OCI-M1 (cell line): ENCODE measurements at places on chromosomes 5 and 9.

DNA sequence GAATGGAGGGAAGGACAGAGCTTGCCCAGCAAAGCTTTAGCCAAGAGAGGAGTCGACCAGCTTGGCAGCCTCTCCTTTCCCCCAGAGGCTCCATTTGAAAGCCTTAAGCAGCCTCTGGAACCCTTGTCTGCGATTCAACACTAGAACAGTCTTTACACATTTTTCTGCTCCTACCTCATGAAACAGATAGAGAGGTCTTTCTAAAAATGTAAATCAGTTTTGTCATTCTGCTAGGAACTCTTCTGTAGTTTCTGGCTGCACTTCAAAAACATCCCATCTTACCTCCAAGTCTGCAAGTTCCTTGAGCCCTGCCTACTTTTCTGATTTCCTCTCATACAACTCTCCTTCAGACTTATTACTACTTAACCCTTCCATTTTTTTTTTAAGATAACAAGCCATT lies 70.1 kb downstream of the PDE4D start:
- no peak for DNase-seq

- DNase-seq: no peak
Measured at GRCh38 chr5:7274203-7274602, 121.7 kb upstream of the ADCY2 start.

DNA sequence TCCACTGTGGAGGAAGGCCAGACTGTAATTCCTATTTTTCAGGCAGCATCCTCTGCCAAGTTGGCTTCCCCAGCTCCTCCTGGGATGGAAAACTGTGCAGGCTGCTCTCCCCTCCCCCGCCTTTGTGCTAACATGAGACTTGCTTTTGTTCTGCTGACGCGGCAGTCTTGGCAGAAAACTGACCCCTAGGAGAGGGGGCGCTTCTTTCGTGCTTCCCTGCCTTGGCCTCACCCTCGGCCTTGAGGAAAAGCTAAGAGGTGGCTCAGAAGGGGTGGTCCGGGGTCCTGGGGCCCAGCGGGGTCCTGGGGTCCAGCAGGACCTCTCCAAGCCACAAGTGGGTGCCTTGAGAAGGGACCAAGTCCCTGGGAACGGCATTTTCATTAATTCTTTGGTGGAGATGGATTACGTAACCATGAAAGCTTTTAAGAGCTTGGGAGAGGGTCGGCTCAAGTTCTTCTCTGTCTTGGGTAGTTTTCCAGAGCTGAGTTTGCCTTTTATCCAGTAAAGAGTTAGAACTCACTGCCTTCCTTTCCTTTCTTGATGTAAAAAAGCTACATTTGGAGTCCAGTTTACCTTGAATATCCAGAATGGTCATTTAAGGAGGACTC lies 51.0 kb downstream of the SH3PXD2B start:
- no peak for DNase-seq

DNA sequence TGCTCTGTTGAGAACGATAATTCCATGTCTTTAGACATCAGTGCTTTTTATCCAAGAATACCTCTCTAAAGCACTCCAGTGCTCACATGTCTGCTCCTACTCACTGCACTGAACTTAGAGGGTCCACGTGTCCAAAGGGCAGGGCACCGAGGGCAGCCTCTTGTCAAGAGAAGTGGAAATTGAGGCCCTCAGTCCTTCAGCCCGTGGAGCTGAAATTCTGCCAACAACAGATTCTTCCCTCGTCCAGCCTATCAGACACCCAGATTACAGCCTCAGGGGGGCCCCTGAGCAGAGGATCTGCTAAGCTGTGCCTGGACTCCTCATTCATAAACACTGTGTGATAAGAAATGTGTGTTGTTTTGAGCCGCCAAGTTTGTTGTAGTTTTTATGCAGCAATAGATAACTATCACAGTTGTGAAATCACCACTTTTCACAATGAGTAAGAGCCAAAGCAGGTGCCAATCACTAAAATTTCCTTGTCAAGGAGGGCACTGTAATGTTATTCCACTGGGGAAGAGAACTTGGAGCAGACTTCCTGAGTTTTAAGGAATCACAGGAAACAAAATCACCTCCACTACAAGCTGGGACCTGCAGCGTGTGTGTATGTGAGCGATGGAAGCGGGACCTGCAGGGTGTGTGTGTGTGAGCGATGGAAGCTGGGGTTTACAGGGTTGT lies 58.8 kb upstream of the IGFBPL1 start:
- no peak for DNase-seq

DNA sequence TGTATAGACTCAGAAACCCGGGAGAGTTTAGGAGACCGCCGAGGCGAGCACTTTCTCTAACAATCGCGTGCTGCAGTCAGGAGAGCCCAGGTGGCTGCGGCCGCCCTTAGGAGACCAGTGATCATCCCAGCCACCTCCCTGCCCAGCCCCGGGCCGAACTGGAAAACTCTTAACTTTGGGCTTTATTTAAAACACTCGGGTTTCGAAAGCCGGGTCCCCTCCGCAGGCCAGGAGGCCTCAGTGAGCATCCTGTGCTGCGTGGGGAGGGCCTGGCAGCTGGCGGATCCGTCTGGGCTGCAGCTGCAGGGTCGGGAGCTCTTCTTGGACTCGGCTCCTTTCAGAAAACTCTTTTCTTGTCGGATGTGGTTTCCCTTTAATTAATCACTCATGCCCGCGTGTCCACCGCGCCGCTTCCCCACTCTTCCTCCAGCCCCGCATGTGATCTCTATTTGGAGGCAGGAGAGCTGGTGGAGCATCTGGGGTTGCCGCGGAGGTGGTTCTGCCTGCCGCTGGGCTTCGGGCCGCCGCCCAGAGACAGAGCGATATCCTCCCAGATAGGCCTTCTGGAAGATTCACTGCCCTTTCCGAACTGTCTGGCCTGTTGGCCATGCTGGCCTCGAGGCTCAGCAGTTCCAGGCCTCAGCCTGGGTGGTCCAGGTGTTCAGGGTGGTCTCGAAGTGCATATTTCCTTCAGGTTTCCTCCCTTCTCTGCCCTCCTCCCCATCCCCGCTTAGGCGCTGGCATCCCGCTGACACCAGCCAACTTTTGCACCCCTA lies 59.5 kb downstream of the TMEM174 start:
- no peak for DNase-seq

- no peak for DNase-seq
Measured at GRCh38 chr9:27924502-27924901, 351.2 kb upstream of the C9orf72 start.

DNA sequence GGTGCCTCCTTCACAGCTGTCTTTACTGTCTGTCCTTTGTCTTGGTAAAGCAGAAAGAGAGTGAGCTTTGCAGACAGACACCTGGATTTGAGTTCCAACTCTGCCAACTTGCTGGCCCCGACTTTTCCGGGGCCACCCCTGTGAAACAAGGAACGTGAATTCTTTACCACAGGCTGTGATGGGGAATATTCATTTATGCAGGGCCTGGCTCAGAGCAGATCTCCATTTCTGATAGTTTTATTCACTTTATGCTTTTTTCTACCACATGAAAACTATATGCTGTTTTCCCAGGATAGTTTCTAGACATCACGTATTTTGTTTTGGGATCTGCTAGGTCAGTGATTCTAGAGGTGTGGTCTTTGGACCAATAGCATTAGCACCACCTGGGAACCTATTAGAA lies 211.8 kb downstream of the GRIA1 start:
- DNase-seq: no peak

DNA sequence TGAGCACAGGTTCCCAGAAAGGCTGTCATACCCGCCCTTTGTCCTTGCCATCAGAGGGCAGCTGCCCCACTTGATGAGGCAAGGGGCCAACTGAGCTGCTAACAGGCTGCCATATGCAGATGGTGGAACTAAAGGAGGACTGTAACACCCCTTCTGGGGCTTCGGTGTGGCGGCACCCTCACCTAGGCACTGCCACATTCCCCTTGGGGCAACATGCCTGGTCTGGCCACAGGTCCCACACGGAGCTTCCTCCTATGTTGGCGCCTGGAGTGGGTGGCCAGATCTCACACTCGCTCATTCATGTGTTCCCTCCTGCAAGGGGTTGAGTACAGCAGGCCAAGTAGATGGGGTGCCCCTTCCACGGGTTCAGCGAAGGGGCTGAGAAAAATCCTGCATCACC lies 777.4 kb upstream of the CHD1 start:
- no peak for DNase-seq

- DNase-seq: peak; percentile 49
Measured at GRCh38 chr5:160269017-160269416, 39.7 kb downstream of the FABP6 start.

DNA sequence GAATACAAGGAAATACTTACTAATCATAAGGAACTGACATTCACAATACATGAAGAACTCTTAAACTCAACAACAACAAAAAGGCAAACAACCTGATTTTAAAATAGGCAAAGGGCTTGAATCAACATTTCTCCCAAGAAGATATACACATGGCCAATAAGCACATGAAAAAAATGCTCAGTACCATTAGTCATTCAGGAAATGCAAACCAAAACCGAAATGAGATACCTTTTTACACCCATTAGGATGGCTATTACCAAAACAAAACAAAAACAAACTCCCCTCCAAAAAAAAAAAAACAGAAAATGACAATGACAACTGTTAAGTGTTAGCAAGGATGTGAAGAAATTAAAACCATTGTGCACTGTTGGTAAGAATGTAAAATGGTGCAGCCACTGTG lies 104.1 kb upstream of the ZNF462 start:
- DNase-seq: no peak

GRCh38 chr9:21579247-21579671 lies 97.1 kb upstream of the IFNE start:
- DNase-seq: peak; percentile 24

- no peak for DNase-seq
Measured at GRCh38 chr9:115520646-115521045, 402.7 kb upstream of the TNC start.

DNA sequence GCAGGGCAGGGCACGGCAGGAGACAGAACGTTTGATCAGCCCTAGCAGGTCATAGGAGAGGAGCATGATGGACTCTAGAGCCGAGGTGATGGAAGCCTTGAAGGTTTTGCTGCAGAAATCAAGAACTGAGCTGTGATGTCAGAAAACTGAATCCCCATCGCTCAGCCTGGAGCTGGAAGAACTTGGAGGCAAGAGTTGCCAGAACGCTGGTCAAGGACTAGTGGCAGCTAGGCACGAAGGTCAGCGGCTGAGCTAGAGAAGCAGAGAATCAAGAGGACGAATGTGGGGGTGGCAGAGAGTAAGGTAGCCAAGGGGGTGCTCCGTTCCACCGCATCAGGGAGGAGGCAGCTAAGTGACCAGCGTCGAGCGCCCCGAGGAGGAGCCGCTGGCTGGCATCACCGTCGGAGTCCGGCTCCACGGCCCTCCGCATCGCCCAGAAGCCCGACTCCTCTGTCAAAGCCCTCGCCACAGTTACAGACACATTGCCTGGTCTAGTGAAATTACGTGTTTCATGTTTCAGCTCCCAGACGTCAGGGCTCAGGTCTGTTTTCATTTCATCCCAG lies 1.2 kb upstream of the GALNT10 start:
- no peak for DNase-seq

GRCh38 chr9:111874500-111874899 lies 22.1 kb upstream of the UGCG start:
- DNase-seq: no peak

DNA sequence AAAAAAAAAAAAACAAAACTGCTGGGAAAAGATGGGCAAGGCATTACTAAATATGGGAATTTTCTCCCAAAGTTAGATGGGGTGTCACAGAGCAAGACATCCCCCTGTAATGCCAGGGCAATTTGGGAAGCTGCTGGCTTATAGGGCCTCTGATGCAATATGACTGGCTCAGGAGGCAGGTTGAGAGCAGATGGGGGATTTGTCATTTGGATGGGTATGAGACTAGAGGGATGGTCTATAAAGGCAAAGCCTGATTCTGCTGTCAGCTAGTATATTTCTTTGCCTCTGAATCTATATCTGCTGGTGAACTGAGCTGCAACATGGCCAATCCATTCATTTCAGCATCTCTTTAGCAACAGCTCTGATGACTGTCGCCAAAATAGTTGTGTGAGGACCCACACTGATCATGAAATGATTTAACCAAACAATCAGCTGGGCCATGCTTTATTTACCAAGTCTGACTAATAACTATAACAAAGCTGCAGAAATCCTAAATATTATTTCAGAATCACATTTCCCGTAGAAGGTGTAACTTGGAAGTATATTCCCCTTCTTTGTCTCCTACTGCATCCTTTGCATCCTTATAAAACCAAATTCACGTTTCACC lies 455.1 kb upstream of the ZNF608 start:
- no peak for DNase-seq

- no peak for DNase-seq
Measured at GRCh38 chr9:104775574-104775936, 11.6 kb downstream of the NIPSNAP3B start.

DNA sequence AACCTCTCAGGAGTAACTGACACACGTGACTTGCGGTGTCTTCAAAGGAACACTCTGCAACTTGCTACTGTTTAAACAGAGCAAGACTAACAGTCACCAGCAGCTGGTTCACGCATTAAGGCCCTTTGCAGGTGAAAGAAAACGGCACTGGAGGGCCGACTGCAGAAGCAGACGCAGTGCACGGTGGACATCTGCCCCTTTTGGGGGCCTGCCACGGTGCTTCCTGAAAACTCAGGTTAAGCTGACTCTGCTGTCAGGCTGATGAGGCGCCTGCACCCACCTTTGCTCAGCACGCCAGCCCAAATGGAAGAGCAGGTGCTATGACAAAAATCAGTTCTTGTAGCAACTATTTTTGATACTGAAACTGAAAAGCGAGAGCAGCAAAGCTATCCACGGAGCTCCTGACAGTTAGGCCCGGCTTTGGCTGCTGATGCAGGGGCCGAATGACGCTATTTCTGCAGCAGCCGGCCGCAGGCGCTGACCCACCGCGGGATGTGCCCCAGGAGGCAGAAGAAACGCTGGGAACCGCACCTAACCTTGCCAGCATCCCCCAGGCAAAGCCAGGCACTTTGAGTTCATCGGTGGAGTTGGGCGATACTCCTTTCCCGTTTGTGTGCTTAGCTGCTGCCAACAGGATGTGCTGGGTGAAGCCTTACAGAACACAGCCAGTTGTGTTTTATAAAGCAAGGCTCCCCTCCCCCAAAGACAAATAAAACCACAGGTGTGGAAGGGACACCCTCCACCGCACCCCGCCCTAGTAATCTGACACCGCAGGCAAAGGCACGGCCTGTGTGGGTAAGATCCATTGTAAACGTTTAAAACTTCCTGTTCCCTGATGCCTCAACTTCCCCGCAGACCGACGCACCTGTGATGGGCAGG lies 21.1 kb upstream of the TERT start:
- DNase-seq: no peak

DNA sequence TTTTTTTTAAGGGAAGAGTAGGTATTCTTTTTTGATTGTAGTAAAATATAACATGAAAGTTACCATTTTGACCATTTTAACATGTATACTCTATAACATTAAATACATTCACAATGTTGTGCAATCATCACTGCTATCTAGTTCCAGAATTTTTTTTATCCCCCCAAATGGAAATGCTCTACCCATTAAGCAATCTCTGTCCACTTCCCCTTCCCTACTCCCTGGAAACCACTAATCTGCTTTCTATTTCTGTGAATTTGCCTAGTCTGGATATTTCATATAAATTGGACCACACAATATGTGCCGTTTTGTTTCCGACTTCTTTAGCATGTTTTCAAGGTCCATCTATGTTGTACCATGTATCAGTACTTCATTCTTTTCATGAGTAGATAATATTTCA lies 429.5 kb downstream of the TLE1 start:
- peak; percentile 5 for DNase-seq

GRCh38 chr5:125699860-125700259 lies 723.3 kb upstream of the GRAMD2B start:
- DNase-seq: no peak
